CD4-positive, alpha-beta T cell treated with Interleukin-6 for 4 hours (primary cell): ENCODE measurements at places on chromosomes 6 and 20.

DNA sequence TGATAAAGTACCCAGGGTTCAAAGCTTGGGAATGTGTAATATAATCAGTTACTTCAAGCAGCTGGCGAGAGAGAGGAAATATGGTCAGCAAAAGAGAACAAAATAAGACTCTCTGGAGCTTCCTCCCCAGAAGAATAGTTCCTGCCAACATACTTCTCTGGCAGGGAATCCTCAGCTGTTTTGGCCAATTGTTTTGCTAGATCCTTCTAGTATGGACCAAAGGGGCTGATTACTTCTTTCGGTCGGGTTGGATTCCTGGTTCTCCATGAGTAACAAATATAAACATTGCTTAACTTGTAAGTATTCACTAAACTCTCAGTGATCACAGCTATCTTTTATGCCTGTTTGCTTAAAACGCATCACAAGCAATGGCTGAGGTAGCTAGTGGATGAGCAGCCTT lies 31.4 kb upstream of the FBXO9 start:
- no peak for DNase-seq

- DNase-seq: no peak
Measured at GRCh38 chr6:4297348-4297747, 162.0 kb upstream of the ECI2 start.

DNA sequence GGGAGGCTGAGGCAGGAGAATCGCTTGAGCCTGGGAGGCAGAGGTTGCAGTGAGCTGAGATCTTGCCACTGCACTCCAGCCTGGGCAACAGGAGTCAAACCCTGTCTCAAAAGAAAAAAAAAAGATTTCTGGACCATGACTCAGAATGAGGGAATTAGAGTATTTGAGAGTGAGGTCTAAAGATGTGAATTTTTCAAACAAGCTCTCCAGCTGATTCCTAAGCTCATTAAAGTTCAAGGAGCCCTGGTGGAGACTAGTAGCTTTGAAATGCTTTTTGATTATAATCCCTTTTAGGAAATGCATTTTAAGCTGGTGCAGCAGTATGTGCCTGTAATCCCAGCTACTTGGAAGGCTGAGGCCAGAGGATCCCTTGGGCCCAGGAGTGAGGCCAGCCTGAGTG lies 21.8 kb upstream of the SRF start:
- DNase-seq: no peak

GRCh38 chr6:105179244-105180065 lies at the start of gene POPDC3:
TSS of gene POPDC3 (minus strand) at chr6:105180014. CDS start at chr6:105161909, 18,105 bp downstream.
- DNase-seq: no peak

DNA sequence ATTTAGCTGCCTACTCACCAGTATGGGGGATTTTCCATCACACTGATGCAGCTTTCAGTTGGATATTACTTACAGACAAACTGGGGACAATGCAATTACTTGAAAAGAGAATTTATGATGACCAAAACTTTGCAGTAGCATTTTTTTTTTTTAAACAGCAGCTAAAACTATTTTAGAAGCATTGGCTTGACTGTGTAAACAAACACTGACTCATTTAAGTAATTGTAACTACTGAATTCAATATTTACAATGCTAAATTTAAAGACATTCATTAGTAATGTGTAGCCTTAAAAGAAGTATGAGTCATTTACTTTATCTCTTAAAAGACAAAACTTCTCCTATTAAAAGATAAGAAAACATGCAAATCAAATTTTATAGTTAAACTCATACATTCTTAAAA lies 295.9 kb upstream of the FERMT1 start:
- no peak for DNase-seq

DNA sequence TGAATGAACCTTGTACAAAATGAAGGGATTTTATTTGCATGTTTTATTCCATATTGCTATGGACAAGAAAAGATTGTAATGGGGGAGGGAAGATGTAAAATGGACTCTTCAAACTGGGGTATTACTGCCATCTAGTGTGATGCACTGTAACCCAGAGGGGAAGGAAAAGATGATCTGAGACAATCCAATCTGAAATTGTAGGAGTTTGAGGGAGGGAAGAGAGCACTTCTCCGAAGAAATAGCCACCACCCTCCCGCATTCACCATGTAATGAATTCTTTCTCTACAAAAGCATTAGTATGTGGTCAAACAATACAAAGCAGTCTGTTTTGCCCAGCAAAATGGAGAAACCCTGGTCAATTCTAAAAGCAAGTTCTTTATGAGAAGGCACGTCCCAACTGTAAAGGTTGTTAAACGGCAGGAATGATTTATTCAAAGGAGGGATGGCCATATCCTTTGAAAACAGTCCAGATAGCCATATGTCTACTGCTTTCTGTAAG lies 679.5 kb upstream of the NRSN1 start:
- no peak for DNase-seq

GRCh38 chr6:143507358-143508145 lies 4.0 kb downstream of the FUCA2 start:
- no peak for DNase-seq

- no peak for DNase-seq
Measured at GRCh38 chr6:153162646-153163045, 31.6 kb upstream of the RGS17 start.

DNA sequence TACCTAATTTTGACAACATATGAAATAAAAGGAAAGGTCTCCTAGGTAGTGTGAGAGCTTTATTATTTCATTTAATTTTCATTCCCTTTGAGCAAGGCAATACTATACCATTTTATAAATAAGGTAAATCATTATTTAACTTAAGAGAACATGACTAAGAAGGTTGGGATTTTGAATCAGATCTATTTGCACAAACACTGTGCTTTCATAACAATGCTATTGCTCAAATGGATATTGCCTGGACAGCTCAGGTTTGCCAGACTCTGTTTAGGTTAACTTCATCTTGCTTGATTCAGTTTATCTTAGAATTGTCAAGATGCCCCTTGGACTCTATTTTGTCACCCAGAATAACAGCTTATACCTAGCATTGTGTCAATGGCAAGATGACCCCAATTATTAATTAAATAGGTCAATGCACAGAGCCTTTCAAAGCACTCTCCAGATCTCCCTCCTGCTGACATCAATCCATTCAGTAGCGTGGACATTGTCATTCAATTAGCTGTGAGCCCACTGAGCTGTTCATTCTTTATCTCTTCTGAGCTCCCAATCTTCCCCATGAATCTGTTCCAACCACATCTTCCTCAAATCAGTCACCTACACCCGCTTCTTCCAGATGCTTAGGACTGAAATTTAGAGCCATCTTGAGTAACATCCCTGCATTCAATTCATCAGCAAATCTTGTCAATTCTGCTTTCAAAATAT lies 42.1 kb upstream of the TMEM30A start:
- no peak for DNase-seq

GRCh38 chr20:32487381-32487780 lies 97.8 kb downstream of the NOL4L start:
- DNase-seq: no peak

- DNase-seq: peak; percentile 47
Measured at GRCh38 chr6:36599791-36600209, 5.6 kb downstream of the SRSF3 start.

DNA sequence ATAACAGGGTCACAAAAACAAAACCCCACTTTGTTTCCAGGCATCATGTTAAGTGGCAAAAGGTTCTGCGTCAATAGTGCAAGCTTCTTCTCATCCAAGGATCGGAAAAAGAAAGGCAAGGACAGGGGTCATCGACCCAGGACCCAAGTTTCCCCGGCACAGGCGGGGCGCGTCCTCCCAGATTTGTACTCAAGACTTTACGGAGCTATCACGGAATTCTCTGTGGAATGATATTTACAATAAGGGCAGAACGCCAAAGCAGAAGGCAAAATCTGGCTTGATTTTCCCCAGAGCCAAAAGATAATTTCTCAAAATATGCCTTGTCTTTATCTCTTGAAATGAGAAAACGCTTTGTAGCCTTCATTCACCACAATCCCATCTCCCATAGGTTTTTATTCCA lies 25.5 kb downstream of the PDE10A start:
- no peak for DNase-seq

- DNase-seq: no peak
Measured at GRCh38 chr6:117344444-117345291, 79.3 kb downstream of the VGLL2 start.

DNA sequence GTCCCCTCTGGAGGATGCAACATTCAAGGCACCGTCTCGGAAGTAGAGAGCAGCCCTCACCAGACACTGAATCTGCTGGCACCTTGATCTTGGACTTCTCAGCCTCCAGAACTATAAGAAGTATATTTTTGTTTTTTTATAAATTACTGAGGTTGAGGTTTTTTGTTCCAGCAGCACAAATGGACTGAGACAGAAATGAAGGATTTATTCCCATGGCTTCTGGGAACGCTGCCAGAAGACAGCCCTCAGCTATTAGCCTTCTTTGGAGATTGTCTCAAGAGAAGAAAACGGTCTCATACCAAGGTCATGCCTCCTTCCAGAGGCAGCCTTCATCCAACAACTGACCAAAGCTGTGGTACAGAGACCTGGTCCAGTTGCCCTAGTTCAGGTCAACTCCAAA lies 85.4 kb downstream of the CHMP4B start:
- DNase-seq: no peak

DNA sequence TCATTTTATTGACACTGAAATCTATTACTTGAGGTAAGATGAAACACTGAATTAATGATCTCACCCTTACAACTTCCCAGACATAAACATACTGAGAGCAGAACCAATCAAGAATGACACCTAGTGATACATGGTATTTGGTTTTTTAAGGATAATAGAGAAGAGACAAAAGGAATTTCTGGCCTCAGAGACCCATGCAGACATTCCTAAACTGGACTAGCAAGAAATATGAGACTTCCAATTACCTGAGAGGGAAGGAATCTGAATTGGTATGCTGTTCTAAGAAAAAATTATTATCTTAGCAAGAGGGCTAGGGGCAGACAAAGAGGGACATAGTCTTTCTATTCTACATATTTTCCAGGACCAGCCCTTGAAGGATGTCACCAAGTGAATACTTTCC lies 141.1 kb downstream of the BMP5 start:
- no peak for DNase-seq

- no peak for DNase-seq
Measured at GRCh38 chr6:14758421-14759081, 487.3 kb upstream of the JARID2 start.

DNA sequence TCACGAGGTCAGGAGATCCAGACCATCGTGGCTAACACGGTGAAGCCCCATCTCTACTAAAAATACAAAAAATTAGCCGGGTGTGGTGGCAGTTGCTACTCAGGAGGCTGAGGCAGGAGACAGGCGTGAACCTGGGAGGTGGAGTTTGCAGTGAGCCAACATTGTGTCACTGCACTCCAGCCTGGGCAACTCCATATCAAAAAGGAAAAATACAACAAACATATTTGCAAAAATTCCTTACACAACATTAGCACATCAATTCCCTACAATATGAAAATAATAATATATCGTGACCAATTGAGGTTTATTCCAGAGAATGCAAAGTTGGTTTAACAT lies 38.8 kb upstream of the PLEKHG1 start:
- no peak for DNase-seq

GRCh38 chr20:63947638-63948456 lies 8.4 kb downstream of the UCKL1 start:
- peak; percentile 50 for DNase-seq

- DNase-seq: no peak
Measured at GRCh38 chr20:32067234-32067821, 15.3 kb downstream of the HCK start.

GRCh38 chr20:46688151-46689081 lies 828 bp downstream of the TP53RK start:
- DNase-seq: no peak

DNA sequence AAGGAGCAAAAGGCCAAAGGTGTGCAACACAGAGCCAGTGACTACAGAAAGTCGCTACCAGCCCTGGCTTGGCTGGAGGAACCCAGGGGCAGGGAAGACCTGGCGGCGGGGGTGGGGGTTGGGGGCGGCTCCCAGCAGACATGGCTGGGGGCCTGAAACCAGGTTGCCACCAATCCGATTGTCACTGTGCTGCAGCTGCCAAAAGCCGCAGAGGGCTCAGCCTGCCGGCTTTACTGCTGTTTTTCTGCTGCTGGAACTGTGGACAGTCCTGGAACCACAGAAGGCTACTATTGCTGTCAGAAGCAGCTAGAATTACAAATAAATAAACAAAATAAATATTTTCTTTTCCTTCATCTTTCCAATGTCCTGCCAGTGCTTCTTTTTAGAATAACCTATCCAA lies 25.7 kb upstream of the OGFRL1 start:
- no peak for DNase-seq

DNA sequence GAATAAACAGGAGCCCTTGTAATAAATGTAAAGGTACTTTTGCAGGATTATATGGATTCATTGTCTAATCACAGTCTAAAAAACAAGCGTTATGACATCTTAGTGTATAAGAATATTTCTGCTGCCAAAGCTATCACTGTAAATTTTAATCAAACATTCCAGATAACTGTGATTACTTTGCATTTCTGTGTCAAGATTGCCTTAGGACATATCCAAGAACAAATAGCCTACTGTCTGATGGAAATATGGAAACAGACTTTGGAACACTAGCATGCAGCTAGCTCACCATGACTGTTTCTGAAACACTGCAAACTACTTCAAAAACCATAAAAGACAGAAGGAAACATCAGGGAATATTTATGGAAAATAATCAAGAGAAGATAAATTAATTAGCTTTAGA lies 248.7 kb upstream of the ASCC3 start:
- no peak for DNase-seq

- DNase-seq: no peak
Measured at GRCh38 chr6:48714250-48714649, 603.3 kb upstream of the PTCHD4 start.

GRCh38 chr6:37222125-37222967 lies 35.2 kb upstream of the TBC1D22B start:
- peak; percentile 82 for DNase-seq

DNA sequence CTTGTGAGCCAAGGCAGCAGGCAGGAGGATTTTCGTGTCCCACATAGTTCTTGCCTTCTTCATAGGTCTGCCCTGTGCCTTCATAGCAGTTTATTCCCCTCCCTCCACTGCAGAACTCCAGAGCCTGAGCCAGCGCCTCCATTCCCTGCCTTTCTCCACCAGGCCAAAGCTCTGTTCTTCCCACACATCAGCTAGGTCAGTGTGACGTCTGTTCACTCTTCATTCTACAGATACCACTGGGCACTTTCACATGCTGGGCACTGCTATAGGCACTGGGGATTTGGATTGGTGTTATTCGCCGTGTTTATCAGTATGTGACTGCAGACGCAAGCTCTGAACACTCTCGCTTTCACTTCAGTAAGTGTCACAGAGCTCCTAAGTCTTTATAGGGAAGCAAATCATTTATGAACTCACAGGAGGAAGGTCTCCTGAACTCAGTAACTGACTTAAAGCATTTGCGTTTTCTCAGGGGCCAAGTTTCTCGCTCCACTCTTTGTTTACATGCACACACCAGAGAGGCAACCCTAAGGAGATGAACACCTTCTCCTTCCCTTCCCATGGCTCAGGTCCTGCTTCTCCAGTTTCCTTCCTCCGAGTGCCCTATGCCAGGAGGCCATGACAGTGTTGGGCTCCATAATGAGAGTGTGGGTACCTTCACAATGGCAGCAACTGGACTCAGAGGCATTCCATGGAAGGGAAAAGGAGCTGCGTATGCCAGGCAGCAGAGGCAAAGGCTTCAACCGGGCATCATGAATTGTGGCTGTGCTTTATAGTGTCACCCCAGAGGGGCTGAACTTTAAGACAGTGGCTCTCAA lies 6.3 kb upstream of the APMAP start:
- DNase-seq: no peak

GRCh38 chr6:169397684-169398083 lies 144.0 kb upstream of the THBS2 start:
- no peak for DNase-seq
